ENCODE measurements at places on chromosomes 3 and 15. TPM values are rescaled to one million over a fixed set of nuclear protein-coding genes. Genes with fewer than 3 reads are reported as not detected.
A peak's percentile ranks its signal among the peaks of the same experiment; 100 is the strongest.

- H3K4me3 ChIP-seq = no peak overlapping the region
- no peak for DNase-seq
- peaks cover 25% of the 10 kb centered on the region for H3K4me1 ChIP-seq
- no peak overlapping the region for H3K27ac ChIP-seq
- H3K27me3 ChIP-seq = no peaks in the 10 kb centered on the region
Measured at GRCh38 chr15:66866656-66867055, 164.6 kb downstream of the SMAD6 start.

- no peak for DNase-seq
- H3K4me1 ChIP-seq = peaks cover 5% of the 10 kb centered on the region
- no peak overlapping the region for H3K4me3 ChIP-seq
- H3K36me3 ChIP-seq = no peaks in the 10 kb centered on the region
- H3K27me3 ChIP-seq = no peaks in the 10 kb centered on the region
Measured at GRCh38 chr3:194102436-194102835, 33.5 kb upstream of the HES1 start.

DNA sequence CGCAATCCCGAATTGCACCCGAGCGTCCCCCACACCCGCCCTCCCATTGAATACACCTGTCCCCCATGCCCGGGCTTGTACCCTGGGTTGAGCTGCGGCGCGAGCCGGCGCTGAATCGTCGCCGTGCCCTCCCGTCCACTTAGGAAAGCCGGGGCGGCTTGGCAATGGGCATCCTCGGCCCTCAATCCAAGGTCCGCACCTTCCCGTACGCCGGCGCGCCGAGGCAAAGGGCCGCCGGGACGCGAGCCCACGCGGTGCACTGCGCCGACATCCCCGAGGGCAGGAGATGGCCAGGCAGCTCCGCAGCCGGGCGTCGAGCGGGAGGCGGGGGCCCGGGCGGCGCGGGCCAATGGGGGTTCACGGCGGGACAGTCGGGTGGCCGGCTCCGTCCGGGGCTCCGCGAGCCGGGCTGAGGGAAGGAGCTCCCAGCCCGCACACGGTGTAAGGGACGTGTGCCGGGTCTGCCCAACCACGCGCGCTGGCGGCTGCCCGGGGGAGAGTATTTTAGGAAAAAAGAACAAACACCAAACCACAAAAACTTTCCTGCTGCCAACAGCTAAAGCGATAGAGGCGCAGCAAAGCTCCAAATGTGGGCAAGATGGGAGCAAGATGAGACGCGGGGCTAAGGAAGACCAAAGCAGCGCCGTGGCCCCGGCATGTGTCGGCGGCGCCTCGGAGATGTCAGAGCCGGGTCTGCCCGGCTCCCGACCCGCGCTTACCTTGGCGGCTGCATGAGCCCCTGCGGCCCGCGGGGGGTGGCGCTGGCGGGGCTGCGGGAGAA lies 621 bp downstream of the RGMA start:
- DNase-seq = peak; percentile 83
- H3K4me1 ChIP-seq = peaks cover 25% of the 10 kb centered on the region
- H3K27me3 ChIP-seq = peaks cover 97% of the 10 kb centered on the region
- no peak overlapping the region for H3K27ac ChIP-seq

DNA sequence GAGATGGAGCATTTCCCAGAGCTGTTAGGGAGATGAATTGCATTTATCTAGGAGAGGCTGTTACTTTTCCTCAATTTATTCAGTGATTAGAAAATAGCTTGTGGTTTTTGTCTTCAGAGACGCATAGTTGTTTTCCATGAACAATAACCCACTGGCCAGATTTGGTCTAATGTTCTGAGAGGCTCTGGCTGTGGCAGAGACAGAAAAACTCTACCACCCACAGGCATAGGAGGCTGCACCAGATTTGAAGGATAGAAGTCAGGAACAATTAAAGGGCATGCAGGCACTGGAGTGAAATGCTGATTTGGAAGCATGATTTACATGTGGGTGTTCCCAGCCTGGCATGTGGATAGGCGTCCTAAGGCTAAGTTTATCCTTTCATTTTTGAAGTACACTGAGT lies 143.5 kb downstream of the NFKBIZ start:
- no peak overlapping the region for H3K4me3 ChIP-seq
- no peaks in the 10 kb centered on the region for H3K27me3 ChIP-seq
- no peaks in the 10 kb centered on the region for H3K36me3 ChIP-seq
- no peaks in the 10 kb centered on the region for H3K4me1 ChIP-seq

Gene PLCH1
- 8.5 TPM for total RNA-seq

Gene RHOV
- 1.5 TPM for total RNA-seq

DNA sequence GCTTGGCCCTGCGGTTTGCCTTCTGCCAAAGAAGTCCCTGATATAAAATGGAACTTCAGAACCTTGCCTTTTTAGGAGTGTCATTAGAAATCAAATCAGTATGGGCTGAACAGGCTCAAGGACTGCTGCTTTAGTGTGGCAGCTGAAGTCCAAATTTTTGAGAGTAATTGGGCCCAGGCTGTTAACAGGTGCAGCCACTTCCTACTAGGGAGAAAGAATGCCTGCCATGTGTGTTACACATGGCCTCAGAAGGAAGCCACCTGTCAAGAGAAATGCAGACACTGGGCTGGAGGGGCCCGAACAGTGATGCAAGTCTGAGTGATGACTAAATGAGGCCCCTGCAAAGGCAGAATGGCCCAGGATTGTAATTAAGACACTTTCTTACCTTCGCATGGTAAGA lies 786.7 kb upstream of the CFAP20DC start:
- no peak for DNase-seq
- no peaks in the 10 kb centered on the region for H3K36me3 ChIP-seq
- no peak overlapping the region for H3K4me3 ChIP-seq
- H3K27me3 ChIP-seq = no peaks in the 10 kb centered on the region

DNA sequence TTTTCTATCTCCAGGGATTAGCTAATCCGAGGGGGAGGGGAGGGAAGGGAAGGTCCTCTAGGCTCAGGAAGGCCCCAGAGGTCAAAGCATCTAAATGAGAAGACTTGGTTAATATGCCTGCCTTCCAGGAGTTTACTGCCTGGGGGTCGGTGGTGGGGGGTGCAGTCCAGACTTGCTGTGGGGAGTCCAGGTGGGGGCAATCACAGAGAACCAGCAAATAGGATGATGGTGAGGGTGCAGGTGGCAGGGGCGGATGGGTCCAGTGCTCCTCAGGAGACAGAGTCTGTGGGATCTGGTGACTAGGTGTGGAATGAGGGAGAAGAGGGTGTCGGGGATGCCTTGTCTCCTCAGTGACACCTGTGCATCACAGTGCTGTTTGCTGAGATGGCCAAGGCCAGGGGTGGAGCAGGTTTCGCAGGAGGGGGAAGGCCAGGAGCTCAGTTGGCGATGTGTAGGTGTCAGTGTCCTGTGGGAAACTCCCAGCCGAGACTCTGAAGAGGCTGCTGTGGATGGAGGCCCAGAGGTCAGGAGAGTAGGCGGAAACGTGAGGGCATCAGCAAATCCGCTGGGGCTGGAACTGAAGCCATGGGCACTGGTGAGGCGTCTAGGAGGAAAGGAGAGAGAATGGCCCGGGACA lies 8.1 kb downstream of the CFAP100 start:
- H3K4me1 ChIP-seq = no peaks in the 10 kb centered on the region
- H3K4me3 ChIP-seq = no peak overlapping the region

DNA sequence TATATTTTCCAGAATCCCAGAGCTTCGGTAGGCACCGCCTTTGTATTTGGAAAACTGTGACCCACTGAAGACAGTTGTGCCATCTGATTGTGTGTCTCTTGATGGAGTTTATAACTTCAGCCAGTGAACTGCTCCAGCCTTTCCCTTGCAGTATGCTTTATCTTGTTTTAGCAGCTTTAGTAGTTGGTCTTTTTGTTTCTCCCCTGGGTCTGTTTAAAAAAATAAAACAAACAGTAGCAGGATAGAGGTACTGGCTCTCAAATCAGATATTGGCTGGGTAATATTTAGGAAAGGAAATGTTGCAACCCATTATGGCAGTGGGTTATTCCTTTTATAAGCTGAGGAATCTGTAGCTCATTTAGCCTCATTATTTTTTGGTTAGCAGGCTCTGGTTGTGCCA lies 151.5 kb upstream of the BFSP2 start:
- no peak overlapping the region for H3K27ac ChIP-seq
- no peaks in the 10 kb centered on the region for H3K36me3 ChIP-seq
- no peak overlapping the region for H3K4me3 ChIP-seq
- no peaks in the 10 kb centered on the region for H3K4me1 ChIP-seq
- H3K27me3 ChIP-seq = no peaks in the 10 kb centered on the region
- no peak for DNase-seq

DNA sequence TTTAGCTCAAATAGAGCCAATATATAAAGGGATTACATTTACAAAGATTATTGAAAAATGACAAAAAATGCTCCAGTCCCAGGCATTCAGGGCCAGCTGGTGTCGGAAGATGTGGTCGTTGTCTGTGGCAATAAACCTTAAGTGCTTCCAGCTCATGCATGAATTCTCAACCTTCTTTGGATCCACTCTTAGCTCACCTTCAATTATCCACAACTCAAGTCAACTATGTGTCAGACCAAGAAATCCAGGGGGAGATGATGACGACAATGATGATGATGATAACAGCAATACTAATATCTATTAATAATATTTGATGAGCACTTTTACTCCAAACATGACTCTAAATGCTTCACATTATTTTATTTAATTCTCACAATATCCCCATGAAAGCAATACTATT lies 53.6 kb upstream of the PXYLP1 start:
- no peak overlapping the region for H3K4me3 ChIP-seq
- H3K36me3 ChIP-seq = no peaks in the 10 kb centered on the region
- no peaks in the 10 kb centered on the region for H3K27me3 ChIP-seq

- H3K4me3 ChIP-seq = no peak overlapping the region
- H3K27ac ChIP-seq = no peak overlapping the region
- H3K4me1 ChIP-seq = peaks cover 50% of the 10 kb centered on the region
- no peaks in the 10 kb centered on the region for H3K27me3 ChIP-seq
- H3K36me3 ChIP-seq = no peaks in the 10 kb centered on the region
Measured at GRCh38 chr3:194496217-194496919, 9.6 kb upstream of the ATP13A3 start.

DNA sequence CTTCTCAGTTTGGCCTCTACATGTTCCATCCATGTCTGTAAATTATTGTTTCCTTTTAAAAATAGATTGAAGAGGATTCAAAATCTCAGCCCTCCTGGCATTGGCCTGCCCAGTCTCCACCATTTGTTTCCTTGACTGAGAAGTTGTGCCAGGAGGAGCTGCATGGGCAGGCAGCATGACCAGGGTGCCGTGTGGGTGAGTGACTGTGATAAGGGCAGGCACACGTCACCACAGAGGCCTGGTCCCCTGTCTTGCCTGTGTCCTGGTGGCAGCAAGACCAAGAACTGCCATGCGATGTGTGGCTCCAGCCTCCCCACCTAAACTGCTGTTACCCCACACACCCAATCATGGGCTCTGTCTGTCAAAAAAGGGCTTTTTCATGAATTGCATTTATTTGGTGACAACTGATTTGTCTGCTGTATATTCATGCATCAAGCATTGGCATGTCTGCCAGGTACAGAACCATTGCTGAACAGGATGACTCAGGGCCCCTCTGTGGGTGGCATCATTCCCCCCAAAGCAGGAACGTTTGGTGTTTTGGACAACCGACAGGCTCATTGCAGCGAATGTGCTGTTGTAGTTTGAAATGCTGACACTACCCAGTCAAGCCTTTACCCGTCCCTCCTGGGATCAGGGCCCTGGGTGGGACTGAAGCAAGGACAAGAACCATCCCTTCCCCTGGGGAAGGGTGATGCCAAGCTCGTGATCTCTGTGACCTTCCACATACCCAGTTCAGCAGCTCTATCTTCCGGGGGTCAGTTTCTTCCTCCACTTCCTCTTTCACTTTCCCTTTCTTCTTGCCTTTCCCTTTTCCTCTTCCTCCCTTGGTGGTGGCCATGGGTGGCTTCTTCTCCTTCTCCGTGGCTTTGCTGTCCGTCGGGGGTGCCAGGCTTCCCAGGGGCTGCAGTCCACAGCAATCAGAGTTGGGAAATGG lies 51.6 kb downstream of the TRPM1 start:
- no peak overlapping the region for H3K4me3 ChIP-seq
- no peaks in the 10 kb centered on the region for H3K27me3 ChIP-seq
- no peaks in the 10 kb centered on the region for H3K4me1 ChIP-seq
- H3K36me3 ChIP-seq = no peaks in the 10 kb centered on the region
- no peak overlapping the region for H3K27ac ChIP-seq

- H3K4me3 ChIP-seq = no peak overlapping the region
- H3K4me1 ChIP-seq = no peaks in the 10 kb centered on the region
- H3K36me3 ChIP-seq = no peaks in the 10 kb centered on the region
Measured at GRCh38 chr3:16326724-16327349, 61.8 kb downstream of the OXNAD1 start.

Gene ST8SIA2
- 0.50 TPM for total RNA-seq

- DNase-seq = no peak
- no peaks in the 10 kb centered on the region for H3K4me1 ChIP-seq
Measured at GRCh38 chr3:78988324-78988723, 779.5 kb downstream of the ROBO1 start.

DNA sequence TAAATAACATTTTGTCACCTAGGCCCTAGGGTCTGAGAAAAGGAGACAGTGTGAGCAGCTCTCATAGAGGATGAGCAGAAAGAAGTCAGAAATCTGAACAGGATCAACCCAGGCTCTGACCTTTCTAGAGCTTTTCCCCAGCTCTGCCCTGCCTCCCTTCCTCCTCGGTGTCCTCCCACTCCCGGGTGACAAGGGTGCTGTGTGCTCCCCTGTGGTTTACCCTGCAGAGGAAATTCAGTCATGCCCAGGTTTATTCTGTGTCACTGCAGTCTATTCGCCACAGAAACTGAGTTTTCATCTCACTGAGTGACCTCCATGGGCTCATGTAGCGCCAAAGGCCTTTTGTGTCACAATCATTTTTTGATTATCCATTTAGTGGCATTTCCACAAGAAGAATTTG lies 76.6 kb downstream of the IL12A start:
- no peak for DNase-seq
- H3K36me3 ChIP-seq = no peaks in the 10 kb centered on the region
- H3K27me3 ChIP-seq = no peaks in the 10 kb centered on the region
- no peaks in the 10 kb centered on the region for H3K4me1 ChIP-seq
- H3K27ac ChIP-seq = no peak overlapping the region

Gene ZPLD1
- 0.26 TPM for total RNA-seq

DNA sequence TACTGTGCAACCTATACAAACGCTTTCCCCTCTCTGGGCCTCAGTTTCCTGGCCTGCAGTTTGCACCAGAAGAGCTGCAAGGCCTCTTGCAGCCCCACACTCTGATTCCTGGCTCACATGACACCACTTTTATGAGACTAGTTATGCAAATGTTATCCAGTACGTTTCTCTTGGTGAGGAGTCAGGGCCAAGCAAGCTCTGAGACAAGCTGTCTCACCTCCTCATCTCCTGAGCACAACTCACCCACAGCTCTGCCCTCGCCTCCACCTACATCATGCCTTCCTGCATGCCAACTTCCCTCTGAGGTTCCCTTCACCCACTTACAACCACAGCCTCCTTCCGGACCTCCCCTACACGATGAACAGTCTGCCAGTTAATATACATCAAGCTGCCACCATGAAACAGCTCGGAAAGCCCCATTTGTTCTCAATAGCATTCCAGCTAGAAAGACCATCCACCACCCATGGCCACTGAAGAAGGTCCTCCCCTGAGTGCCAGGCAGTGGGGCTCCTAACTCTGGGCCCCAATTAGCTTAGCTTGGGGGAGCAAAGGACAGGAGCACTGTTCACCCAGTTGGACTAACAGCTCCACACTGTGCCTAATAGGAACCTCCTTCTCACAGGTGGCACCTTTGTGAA lies 25.0 kb downstream of the CRYGS start:
- H3K36me3 ChIP-seq = no peaks in the 10 kb centered on the region
- H3K27ac ChIP-seq = no peak overlapping the region
- H3K4me3 ChIP-seq = no peak overlapping the region
- H3K4me1 ChIP-seq = no peaks in the 10 kb centered on the region

Gene WWTR1
- 76.6 TPM for total RNA-seq

Gene CIDEC
- not detected for total RNA-seq

Gene DNAH1
- total RNA-seq = 6.5 TPM

GRCh38 chr3:166478356-166478755 lies 641.1 kb upstream of the BCHE start:
- H3K27ac ChIP-seq = no peak overlapping the region
- H3K27me3 ChIP-seq = no peaks in the 10 kb centered on the region
- no peak for DNase-seq
- H3K4me3 ChIP-seq = no peak overlapping the region

Data from left lung (tissue), 14 donors.